ENCODE measurements at places on chromosomes 5 and 9.

GRCh38 chr9:8564960-8565359, 765.4 kb upstream of the DMAC1 start:
- DNase-seq, result peak; percentile 5

GRCh38 chr5:58885260-58885659, 302.4 kb downstream of the RAB3C start:
- DNase-seq, result no peak

DNA sequence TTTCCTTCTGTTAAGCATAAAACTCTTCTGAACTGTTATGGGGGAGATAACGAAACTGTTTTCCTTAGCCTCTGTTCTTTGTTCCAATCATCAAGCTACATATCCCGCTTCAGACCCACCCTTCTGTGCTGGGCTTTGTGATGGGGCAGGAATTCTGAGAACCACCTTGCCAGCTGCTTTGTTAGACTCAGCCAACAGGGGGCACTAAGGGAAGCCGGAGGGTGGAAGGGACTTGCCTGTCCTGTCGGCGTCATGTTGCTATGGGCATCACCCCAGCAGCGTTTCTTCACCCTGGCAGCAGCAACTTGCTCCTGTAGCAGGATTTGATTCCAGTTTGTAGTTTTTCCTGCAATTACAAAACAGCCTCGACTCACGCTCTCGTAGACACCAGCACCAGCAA, 169.1 kb downstream of the CAAP1 start:
- no peak for DNase-seq

DNA sequence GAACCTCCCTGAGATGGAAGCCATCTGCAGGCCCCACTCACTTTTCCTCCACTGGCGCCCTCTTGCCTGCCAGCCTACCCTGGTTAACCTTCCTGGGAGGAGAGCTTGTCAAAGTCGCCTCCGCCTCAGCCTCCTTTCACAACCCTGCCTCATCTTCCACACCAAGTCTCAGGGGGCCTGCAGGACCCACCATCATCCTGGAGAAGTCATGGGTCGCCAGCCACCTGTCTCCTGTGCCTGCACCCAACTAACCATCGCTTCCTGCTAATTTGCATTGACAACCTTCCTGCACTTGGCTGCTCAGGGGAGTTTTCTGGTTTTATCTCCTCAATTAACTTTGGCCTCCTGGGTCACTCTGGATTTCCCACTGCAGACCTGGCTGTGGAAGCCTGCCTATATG, 52.8 kb upstream of the GRHPR start:
- DNase-seq, result no peak

GRCh38 chr5:446883-447263, 3.9 kb downstream of the EXOC3 start:
- DNase-seq, result peak; percentile 14

- DNase-seq, result peak; percentile 63
Measured at GRCh38 chr5:56247592-56247991, 14.5 kb upstream of the ANKRD55 start.

GRCh38 chr9:134065612-134066419, 2.0 kb downstream of the BRD3 start:
- DNase-seq, result peak; percentile 31

DNA sequence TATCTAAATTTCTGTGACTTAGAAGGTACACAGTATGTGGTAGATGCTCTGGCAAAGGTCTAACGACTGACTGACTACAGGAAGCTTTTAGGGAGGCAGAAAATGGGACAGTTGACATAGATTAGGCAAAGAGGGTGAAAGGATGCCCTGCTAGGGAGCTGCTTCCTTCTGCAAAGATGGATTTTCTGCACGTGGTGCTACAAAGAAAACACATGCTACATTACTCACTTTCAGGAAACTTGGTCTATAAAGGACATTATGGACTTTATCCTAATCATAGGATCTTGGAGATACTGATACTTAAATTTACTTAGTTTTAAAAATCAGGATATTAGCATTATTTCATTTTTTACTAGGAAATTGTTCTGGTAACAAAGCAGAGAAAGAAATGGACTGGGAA, 405.8 kb upstream of the ADAMTS16 start:
- DNase-seq, result no peak

- no peak for DNase-seq
Measured at GRCh38 chr5:181114284-181114843, 16.6 kb downstream of the OR2V1 start.

DNA sequence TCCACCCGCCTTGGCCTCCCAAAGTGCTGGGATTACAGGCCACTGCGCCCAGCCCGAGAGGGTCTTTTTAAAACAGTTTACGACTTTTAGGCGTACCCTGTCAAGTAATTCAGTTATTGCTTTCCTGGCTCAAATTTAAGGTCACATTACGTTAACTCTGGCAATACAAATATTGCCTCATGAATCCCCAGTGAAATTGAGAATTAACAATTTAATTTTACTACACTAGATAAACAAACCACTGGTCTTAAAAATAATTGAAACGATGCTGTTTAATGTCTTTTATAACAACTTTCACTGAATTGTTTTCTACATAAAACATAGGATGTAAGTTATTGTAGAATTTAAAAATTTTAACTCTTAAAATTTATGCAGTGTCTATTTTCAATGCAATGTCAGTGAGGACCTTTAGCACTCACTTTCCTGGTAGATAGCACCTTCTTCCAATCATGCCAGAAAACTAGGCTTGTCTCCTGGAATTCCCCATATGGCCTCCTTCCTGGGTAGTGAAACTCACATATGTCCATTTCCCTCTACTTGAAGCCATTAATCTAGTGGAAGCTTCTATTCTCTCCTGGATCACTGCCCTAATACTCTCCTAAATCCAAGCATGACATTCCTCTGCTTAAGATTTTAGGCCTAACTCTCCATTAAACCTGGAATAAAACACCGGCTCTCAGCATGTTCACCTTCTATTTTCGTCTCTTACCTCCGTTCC, 13.5 kb downstream of the BASP1 start:
- peak; percentile 25 for DNase-seq

- no peak for DNase-seq
Measured at GRCh38 chr5:96817506-96817905, 9.8 kb upstream of the ERAP1 start.

DNA sequence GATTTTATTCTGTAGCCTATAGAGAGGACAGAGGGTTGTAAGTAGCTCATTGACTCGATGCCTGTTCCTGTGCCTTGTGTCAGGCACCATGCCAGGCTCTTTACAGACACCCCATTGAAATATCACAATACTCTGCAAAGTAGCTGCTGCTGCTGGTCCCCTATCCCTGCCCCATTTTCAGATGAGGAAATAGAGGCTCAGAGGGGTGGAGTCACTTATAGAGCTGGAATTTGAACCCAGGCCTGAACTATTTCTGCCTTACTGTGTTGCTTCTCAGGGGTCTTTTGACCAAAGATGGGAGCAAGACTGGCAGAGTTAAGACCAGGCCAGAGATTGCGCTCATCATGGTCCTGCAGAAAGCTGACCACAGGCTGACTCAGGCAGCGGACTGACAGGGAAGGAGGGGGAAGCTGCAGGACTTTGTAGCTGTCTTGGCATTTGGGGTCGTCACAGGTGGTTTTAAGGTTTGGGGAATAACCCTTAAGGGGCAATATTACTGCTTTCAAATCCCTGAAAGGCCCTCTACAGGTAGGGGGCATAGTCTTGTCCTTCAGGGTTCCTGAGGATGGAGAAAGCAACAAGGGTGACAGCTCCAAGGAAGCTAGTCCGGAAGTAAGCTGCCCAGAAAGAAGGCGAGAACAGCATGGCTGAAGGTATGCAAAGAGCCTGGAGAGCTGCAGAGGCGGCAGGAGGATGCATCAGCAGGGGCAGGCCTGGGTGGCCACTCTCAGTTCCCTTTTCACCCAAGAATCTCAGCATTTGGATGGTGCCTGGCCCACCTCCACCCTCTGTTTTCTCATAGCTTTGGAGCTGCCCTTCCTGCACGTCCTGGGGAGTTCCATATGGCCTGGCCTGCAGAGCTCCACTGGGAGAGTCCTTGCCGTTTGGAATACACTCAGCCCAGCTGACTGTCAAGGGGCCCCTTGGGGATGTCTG, 18.3 kb upstream of the NDST1 start:
- DNase-seq, result no peak

GRCh38 chr9:70868041-70868440, 253.4 kb downstream of the TRPM3 start:
- no peak for DNase-seq

DNA sequence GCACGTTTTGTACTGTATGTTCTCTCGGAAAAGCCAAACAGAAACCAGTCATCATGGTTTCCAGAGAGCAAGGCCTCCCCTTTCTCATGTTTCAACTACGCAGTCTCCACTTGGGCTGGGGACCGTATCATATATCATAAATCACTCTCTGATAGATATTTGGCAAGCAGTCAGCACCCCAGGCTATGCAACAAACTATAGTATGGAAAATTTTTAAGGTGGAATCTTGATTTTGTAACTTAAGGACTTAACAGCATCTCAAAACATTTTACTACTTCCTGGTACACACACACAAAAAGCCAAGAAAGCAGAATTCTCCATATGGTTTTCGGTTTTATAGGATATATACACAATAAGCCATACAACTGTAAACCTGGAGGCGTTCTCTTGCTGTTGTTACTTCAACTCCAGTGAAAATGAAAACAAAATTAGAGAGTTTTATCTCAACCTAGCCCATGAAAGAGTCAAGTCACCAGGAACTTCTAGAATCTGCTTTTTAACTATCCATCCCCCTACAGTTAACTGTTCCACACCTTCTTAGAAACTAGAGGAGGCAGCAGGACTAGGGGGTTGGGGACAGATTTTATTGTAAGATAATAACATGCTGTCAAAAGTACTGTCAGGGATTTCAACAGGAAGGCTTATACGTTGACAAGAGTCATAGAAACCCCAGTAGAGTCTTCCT, 283.4 kb downstream of the NFIB start:
- peak; percentile 87 for DNase-seq

DNA sequence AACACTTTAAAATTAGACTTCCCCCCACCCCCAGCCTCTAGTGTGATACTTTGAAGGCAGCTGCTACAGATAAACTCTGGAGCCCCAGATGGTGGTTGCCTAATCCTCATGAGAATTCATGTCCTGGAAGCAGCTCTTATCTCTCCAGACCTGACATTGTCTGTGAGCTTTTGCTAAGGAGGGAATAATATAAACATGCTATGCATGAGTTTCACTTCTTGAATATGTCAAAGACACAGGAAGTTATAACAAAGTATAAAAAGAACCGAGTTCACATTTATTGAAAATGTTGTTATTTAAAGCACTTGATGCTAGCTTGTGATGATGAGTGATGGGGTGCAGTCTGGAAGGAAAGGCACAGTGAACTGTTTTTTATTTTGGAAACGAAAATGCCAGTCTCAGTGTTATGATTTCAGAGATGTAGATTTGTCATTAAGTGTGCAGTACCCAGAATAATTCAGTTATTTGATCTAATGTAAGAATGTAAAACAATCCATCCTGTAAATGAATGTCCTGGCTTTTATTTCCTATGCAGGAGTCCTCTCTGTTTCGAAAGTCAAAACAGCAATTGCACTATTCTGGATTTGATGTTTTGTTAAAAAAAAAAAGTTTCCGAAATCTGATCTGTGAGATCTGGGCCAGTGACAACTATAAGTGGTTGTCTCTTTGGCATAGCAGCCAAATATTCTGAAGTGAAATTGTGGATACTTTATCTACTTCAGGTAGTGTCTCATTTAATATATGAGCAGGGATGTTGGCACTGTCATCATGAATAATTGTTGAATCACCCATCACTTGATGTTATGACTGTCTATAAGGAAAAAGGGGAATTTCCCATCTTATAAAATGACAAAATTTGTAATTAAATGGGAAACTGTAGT, 77.0 kb downstream of the ZCCHC7 start:
- DNase-seq, result peak; percentile 10

DNA sequence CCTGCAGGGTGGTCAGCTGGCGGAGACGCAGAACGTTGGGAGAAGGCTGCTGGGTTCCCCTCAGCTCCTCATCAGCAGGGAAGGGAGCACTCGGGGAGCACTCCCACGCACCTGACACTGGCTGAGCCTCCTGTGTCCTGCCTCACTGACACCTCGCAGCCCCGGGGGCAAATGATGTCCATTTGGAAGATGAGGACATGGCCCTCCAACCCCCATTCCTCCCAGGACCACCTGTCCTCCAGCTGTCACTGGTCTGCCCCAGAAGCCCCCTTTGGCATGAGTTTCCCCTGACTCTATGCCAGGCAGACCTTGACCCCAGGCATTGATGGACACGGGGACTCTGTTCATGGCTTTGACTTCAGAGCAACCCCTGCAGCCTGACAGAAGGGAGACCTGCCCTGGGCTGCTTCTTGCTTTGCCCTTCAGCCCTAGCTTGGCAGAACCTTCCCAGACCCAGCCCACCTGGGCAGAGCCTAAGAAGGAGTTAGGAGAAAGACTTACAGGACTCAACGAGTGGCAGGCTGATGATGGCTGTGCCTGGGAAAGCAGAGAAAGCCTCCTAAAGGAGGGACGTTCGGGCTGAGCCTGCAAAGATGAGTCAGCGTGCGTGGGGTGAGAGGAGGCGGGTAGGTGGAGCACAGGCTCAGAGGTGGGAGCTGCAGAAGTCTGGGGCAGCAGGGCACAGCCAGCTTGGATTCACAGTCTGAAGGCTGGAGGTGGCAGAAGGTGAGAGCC, 90.6 kb downstream of the LMX1B start:
- peak; percentile 22 for DNase-seq

- peak; percentile 88 for DNase-seq
Measured at GRCh38 chr9:84773022-84773421, 103.5 kb downstream of the NTRK2 start.

DNA sequence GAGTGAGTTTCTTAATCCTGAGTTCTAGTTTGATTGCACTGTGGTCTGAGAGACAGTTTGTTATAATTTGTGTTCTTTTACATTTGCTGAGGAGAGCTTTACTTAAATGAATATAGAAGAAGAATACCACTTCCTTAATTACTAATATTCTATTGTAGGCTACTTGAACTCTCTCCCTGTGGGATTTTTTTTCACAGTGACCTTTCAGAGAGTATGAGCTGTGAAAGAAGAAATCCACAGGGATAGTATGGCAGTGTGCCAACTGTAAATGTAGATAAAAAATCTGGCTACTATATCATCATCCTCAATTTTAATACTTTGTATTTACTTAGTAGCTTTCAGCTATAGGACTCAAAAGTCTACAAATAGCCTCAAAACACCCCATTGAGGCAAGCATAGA, 67.3 kb downstream of the COMMD10 start:
- DNase-seq, result no peak

- no peak for DNase-seq
Measured at GRCh38 chr9:17083258-17083657, 51.6 kb upstream of the CNTLN start.

- no peak for DNase-seq
Measured at GRCh38 chr5:90628492-90628891, 69.9 kb downstream of the ADGRV1 start.

DNA sequence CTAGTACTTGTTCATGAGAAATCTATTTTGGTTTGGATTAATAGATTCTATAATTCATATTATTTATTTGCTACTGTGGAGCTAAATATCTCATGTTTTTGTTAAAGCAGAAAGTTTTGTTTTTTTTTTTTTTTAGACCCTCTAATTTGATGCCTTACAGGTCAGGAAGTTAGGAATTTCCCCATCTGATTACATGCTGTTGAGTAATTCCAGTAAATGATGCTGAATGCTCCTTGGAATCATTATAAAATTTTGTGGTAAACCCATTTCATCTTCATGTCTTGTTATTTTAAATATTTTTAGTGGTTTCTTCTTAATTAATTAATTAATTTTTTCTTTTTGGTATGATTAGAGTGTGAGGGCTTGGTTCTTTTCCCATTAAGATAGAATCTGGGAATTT, 35.6 kb downstream of the NNT start:
- peak; percentile 49 for DNase-seq

Measured in fibroblast of skin of abdomen (primary cell).